Activated CD8-positive, alpha-beta memory T cell treated with anti-CD3 and anti-CD28 coated beads for 1 hour (primary cell): ENCODE measurements at places on chromosomes 1 and 21.
A peak's percentile ranks its signal among the peaks of the same experiment; 100 is the strongest.

- no peak for DNase-seq
Measured at GRCh38 chr1:47944561-47944960, 52.6 kb downstream of the TRABD2B start.

DNA sequence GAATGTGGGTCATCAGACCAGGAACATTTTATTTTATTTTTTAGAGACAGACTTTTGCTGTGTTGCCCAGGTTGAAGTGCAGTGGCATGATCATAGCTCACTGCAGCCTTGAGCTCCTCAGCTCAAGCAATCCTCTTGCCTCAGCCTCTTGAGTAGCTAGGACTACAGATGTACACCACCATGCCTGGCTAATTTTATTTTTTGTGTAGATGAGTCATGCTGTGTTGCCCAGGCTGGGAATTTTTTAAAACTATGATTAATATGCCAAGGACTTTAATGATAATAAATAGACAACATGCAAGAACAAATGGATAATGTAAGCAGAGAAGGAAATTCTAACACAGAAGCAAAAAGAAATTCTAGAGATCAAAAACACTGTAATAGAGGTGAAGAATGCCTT, 142.4 kb downstream of the AK5 start:
- no peak for DNase-seq

GRCh38 chr21:18070392-18070791, 174.2 kb upstream of the CHODL start:
- DNase-seq, result no peak

DNA sequence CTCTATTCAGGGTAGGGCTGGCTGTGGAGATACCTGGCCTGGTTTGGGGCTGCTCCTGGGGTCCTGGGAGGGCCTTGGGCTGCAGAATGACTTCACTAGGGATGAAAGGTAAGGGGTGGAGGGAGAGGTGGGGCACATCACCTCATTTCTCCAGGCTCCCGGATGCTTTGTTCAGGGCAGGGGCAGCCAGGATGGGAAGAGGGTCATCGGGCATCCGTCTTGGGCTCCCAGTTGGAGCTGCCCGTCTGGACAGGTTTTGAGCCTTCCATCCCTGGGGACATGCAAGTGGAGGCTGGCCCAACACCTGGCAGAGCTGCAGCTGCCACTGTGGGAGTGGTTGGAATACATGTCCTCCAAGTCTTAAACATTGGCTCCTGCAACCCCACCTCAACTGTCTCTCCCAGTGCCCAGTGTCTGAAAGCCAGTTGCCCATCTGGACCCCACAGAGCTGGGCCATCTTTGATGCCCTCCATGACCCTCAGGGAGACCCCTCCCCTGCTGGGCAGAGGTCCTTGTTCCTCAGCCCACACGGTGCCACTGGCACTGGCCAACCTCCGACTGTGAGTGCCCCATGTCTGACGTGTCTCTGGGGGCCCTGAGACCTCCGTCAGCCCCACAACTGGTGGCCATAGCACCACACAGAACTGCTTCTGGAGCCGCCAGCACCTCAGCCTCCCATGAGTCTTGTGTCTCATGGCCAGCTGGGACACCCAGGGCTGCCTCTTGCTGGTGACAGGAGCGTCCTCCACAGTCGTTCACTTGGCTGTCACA, 52.8 kb downstream of the TRIM11 start:
- no peak for DNase-seq

GRCh38 chr1:225465793-225466517, 38.1 kb upstream of the LBR start:
- no peak for DNase-seq

DNA sequence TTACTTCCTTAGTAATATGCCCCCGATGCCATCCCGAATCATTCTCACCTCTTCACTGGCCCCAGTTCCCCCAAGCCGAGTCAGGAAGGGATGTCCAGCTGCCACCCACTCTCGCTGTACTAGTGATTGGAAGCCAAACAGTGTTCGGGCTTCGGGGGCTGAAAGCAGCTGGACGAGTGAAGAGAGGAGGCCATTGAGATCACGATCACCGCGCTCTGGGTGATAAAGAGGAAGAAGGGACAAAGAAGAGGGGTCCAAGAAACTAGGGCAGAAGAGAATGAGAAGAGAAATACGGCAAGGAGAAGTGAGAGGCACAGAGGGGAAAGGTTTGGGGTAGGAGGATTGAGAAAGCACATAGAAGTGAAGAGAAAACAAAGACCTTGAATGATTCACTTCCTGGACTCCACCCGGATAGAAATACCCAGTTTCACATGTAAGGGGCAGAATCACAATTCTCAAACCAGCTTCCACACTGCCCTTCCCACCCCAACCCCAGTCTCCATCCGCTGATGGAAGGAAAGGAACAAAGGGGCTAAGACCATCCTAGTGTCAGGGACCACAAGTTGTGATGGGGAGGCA, 3.7 kb upstream of the SF3B4 start:
- no peak for DNase-seq

GRCh38 chr1:60225486-60225885, 151.9 kb upstream of the C1orf87 start:
- no peak for DNase-seq

DNA sequence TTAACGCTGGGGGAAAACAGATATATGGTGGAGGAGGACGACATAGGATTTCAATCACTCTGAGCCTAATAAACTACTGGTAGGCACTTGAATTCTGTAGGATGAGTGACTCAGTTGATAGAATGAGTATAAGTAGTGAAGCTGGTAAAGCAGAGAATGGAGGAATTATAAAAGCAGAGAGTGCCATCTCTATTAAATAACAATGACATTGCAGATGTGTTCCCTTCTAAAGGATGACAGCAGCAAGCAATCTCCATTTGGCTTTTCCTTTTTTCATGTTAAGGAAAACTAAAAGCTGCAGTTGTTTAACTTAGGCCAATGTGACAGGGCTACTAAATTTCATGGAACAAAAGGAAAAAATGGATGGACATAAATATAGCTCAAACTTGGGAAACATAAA, 17.5 kb downstream of the ZBTB8OS start:
- no peak for DNase-seq

GRCh38 chr1:39269791-39270342, 65.4 kb downstream of the MACF1 start:
- DNase-seq, result no peak

DNA sequence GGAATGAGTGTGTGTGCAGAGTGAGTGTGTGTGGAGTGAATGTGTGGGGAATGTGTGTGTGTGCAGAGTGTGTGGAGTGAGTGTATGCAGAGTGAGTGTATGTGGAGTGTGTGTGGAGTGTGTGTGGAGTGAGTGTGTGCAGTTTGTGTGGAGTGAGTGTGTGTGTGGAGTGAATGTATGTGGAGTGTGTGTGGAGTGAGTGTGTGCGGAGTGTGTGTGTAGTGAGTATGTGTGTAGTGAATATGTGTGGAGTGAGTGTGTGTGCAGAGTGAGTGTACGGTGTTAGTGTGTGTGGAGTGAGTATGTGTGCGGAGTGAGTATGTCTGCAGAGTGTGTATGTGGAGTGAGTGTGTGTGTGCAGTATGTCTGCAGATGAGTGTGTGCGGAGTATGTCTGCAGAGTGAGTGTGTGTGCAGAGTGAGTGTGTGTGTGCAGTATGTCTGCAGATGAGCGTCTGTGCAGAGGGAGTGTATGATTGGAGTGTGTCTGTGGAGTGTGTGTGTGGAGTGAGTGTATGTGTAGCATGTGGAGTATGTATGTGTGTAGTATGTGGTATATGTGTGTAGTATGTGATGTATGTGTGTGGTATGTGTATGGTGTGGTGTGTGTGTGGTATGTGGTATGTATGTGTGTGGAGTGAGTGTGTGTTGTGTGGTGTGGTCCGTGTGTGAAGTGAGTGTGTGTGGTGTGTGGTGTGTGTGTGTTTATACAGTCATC, 59.7 kb upstream of the CLDN14 start:
- DNase-seq, result no peak

DNA sequence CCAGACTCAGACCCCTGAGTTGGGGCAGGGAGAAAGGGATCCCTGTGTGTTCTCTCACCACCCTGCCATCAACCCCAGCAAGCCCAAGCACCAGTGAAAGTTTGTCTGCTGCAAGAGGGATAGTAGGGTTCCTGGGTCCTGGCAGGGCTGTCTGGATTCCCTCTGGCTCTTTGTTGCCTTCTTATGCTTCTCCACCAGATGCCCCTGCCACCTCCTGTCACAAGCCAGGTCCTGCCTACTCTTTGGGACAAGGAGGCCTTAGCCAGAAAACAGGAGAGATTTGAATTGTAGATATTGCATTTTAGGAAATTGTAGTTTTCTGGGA, 21.7 kb downstream of the UBE2T start:
- DNase-seq, result no peak

- DNase-seq, result no peak
Measured at GRCh38 chr1:203128431-203128715, 847 bp downstream of the ADORA1 start.

DNA sequence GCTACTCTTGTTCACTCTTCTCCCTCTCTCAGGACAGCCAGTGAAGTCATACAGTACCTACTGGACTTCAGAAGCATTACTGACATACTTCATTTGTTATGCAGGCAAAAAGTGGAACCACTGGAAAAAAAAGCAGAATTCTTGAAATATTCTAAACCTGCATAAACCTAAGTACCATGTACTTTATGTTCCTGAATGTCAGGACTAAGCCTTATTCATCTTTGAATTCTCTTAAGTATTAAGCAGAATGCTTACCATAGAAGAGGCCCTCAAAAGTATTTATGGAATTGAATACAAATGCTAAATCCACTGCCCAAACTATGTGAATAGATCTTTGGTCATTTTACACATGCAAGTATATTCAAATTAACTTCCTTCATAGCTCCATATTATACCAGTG, 7.8 kb downstream of the PSMB2 start:
- no peak for DNase-seq

GRCh38 chr1:214215583-214215982, 65.4 kb upstream of the SMYD2 start:
- DNase-seq, result no peak

- no peak for DNase-seq
Measured at GRCh38 chr1:184483101-184483683, 96.4 kb downstream of the C1orf21 start.

DNA sequence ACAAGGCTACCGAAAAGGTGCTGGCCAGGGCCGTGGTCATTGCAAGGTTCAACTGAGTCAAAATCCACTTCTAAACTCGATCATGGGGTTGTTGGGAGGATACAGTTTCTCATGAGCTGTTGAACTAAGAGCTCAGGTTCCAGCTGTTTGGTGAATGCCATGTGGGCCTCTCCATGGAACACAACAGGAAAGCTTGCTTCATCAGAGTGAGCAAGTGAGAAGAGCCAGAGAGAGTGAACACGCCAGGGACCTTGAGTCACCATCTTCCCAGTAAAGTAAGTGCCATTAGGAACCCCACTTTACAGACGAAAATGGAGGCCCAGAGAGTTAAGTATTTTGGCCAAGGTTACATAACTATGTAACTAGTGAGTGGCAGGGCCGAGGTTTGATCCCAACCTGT, 475.1 kb upstream of the VAMP3 start:
- DNase-seq, result no peak

GRCh38 chr1:247352175-247352574, 20.5 kb upstream of the ZNF496 start:
- no peak for DNase-seq

DNA sequence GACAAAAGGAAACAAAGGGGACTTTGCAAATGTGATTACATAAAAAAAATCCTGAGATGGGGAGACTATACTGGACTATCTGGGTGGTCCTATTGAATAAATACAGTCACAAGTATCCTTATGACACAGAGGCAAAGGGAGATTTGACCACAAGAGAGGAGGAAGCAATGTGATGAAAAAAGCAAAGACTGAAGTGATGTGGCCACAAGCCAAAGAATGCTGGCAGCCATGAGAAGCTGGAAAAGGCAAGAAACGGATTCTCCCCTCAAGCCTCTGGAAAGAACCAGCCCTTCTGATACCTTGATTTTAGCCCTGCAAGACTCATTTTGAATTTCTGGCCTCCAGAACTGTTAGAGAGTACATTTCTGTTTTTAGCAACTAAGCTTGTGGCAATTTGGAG, 36.4 kb downstream of the OLFML2B start:
- no peak for DNase-seq

- DNase-seq, result peak; percentile 52
Measured at GRCh38 chr1:26541816-26542711, 12.5 kb downstream of the RPS6KA1 start.

DNA sequence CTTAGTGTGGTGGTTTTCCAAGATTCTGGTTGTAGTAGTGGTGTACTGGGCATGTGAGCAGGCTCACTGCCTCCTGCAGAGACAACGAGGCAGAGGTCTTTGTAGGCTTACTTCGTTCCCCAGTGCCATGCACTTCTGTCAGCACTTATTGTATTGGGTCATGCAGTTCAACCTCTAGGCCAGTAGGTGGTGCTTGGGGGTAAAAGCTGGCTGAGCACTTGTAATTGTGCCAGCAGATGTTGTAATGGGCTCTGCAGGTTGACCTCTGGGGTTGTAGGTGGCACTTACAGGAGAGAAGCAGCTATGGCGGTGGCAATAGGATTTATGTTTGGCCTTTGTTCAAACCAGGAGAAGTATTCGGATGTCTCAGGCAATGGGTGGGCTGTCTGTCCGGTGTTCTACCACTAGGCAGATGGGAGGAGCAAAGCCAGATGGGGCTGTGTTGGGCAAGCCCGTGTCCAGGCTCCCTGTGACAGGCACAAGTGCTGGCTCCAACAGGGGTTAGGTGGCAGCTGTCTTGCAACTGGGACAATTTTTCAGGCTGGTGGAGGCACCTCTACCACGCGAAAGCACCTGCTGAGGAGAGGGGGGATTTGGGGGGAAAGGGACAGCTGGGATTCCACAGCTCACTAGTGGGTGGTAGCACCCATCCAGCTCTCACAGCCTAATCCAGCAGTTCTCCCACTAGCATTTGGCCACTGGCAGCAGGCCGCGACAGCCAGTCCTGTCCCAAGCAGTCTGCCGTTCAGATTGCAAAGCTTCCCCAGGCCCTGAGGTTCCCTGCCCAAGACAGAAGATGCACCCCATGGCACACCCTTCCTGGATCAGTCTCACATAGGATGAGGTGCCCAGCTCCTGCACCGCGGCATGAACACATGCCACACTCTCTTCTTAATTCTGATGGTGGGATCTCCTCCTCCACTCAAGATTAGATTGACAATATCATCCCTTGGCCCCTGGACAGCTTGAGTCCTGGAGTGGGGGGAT, 274.5 kb downstream of the CTH start:
- no peak for DNase-seq

DNA sequence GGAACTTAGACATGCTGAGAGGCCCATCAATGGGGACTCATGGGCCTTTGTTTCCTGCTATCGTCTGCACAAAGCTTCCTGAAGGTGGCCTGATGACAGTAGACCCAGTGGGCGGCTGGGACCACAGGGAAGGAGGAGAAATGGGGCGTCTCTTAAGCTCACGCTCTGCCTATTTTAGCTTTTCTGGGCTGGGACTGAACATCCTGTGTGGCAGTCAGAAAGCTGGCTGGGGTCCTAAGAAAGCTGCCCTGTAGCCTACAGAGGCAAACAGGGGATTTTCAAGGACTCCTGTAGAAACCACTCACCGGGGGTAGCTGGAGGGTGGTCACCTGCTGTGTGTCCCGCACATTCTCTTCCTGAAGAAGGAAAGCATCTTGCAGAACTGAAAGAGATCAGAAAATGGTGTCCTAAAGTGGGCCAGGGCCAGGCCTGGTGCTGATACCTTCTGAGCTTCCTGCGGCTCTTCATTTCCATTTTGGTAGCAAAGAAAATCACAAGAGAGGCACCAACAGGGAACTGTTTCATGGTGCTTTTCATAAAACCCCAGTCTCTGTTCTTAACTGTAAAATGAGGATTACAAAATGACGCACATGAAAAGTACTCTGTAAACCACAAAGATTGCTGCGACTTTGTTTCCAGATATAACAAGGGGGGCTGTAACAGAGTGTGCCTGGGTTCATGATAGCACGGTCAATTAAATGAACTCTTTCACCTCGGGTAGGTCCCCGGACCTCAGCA, 8.6 kb downstream of the ZNF496 start:
- no peak for DNase-seq
